ENCODE measurements at places on chromosomes 5 and 9.

DNA sequence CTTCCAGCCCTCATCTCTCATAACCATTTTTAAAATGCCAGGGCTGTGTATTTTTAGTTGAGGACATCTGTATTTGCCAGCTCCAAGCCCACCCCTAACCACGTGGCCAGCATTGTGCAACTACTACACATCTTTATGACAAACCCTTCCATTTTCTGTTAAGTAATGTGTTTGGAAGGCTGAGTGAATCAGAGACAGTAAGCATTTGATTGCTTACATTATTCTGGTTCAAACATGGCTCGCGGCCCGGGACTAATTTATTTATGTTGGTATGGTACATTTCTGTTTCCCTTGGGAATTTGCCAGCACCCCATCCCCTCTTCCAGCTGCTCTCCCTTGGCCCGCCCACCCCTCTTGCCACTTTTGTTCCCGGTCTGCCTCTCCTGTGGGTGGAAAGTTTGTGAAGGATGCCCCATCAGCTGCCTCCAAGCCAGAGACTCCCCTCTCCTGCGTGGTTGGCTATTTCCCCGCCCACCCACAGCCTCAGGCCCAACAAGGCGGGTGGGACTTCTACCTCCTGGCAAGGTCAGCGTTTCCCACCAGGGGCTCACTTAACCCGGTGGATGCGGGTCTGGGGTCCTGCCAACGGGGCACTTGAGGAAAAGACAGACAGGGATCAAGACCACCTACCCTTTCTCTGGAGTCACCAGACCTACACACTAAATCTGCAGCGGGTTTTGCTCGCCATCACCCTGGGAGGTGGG is 162.2 kb downstream of the HSD17B3 start:
- DNase-seq: peak; percentile 63

DNA sequence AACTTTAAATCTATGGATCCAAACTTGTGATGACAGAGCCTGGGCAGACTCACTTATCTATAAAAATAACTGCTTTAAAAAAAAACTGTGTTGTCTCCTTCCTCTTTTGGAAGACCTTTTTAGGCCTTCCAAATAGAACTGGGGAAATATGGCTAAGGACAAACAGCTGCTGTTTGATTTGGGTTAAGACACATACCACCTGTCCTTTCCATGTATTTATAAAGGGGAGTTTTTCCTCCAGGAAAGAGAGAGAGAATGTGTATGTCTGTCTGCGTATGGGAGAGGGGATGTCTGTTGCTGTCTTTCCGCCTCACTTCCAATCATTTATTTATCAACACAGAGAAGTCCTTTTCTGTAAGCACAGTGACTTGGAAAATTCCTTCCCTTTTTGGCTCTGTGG is 2.8 kb downstream of the ARHGEF37 start:
- DNase-seq: no peak

DNA sequence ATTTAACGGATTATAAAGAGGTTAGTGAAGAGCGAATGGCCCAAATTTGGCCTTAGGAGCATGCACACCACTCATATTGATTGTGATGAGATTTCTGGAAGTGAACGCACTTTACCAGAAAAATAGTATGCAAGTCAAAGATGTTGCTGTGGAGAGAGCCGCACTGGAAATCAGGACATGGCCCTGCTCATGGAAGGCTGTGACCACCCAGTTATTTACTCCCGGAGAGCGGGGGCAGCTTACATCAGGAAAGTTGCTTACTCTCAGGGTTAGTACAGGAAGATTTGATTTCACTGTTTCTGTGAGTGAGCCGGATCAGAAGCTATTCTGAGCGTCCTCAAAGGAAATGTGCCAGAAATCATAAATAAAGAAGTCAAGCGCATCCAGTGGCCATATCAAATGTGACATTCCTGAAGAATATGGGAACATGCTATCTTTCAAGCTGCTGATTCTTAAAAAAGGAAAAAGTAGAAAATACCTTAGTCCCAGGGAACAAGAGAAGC is 42.9 kb upstream of the STRBP start:
- DNase-seq: no peak

- DNase-seq: no peak
Observed at GRCh38 chr5:150129454-150129812, 26.2 kb downstream of the PDGFRB start.

DNA sequence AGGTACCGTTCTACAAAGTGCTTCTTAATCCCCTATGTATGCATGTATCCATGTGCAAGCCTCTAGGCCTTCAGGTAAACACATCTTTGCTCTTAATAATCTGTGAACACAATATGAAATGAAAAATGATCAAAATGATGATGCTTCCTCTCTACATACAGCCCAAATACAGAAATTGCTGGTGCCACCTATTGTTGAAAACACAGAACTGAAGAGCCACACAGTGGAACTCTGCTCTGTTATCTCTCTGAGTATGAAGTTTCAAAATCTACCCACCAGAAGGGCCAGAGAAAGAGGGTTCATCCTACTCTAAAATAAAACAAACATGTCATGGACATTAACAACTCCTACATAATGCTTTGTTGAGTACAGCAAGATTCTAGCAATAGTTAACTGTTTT is 71.3 kb downstream of the GLIS3 start:
- DNase-seq: peak; percentile 46
